ENCODE measurements at places on chromosomes 6 and 20.

- ATAC-seq: no peak
Observed at GRCh38 chr6:17476511-17476910, 83.1 kb downstream of the CAP2 start.

DNA sequence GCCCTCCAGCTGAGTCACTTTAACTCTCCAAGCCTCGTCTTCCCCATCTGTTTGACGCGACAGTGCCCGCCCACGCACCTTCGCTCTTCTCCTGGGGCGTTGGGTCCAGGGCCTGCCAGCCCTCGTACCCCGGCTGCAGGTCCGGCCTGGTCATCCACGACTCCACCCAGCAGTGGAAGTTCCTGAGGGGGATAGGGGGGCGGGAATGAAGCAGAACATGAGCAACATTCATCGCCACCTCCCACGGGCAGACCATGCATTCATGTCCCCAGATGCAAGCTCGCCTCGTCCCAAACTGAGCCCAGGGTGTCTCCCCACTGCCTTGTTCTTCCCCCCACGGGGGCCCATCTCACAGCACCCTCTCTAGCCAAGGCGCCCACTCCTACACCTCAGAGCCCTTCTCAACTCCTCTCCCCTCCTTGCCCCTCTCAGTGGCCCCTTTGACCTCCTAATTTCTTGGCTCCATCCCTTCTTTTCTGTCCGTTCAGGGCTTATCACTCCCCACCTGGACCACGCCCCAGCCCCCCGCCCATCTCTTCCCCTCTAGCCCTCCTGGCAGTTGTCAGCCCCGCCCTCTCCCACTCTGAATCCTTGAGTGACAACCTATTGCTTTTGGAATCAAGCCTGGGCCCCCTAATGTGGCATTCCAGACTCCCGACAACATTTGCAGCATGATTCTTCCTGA is 23.7 kb downstream of the TGM2 start:
- no peak for ATAC-seq

GRCh38 chr6:157952861-157953351 is 28.8 kb upstream of the SYNJ2 start:
- ATAC-seq: no peak

GRCh38 chr20:56781108-56781739 is 152.1 kb downstream of the TFAP2C start:
- ATAC-seq: no peak

DNA sequence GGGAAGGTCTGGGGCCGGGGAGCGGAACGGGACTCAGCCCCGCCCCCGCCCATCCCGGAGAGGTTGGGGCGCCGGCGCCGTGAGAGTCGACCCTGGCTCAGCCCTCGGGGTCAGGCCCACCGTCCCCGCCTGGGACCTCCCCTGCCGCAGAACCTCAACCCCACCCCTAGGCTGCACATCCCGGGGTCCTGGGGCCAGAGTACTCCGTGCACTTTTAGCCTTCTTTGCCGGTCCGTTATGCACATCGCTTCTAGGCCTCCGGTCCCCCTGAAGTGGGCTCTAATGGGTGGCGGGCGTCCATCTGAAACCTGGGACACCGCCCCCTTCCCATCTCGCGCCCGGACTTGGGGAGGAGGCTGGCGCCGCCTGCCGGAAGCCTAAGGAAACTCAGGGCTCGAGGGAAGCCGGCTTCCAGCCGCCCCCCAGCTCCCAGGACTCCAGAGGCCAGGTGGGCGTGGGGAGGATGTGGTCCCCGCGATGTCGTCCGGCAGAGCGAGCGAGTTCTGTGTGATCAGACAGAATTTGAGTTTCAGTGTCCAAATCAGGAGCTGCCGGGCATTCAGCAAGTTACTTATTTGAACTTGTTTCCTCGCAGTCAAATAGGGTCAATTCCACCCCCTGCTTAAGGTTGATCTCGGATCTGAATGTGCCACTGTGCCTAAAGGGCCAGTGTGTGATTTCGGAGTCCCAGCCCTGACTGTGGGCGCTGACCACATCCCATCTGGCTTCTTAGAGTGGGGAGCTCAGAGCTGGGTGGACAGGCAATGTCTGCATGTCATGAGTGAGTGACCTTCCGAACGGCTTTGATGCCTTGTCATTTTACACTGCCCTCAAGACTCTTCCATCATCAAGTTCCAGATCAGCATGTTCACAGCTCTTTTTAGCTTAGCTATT is 47.6 kb downstream of the CPXM1 start:
- ATAC-seq: no peak

- no peak for ATAC-seq
Observed at GRCh38 chr20:5745416-5746030, 4.7 kb upstream of the SHLD1 start.

GRCh38 chr6:107290491-107290890 is 168.9 kb downstream of the PDSS2 start:
- no peak for ATAC-seq

DNA sequence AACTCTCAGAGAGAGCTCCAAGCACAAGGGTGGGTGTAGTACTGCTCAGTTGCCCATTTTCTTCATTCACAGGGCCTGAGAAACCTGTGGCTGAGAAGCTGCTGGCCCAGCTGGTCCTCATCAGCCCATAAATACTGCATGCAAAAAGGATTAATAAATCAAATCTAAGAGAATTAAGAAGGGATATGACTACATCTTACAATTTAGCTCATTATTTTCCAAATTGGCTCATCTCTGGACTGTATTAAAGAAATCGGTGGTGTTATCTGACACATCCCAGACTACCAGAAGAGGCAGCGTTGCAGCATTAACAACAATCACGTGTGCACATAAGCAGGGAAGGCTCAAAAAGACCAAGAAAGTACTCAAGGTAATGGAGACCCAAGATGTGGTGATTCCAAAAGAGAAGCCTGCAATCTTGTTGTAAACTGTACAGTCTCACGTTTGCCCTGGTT is 90.7 kb downstream of the CD24 start:
- no peak for ATAC-seq

GRCh38 chr6:20117474-20117873 is 94.8 kb downstream of the MBOAT1 start:
- ATAC-seq: no peak

- ATAC-seq: no peak
Observed at GRCh38 chr20:31901615-31902014, 31.2 kb downstream of the TTLL9 start.

- ATAC-seq: no peak
Observed at GRCh38 chr6:28429781-28430180, 13.5 kb downstream of the ZSCAN23 start.

DNA sequence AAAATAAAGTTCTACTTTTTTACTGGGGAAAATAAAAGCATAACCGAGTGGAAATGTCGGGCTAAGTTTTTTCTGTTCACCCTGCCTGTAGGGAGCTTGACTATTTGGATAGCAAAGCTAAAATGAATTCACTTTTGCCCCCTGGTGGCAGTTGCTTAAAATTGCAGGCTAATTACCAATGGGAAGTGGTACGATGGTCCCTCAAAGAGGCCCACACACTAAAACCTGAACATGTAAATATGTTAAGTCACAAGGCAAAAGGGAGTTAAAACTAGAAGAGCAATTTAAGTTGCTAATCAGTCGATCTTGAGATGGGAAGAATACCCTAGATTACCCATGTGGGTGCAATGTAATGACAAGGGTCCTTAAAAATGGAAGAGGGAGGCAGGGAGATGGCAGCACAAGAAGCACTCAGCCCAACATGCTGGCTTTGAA is 916 bp upstream of the SUN5 start:
- ATAC-seq: no peak

DNA sequence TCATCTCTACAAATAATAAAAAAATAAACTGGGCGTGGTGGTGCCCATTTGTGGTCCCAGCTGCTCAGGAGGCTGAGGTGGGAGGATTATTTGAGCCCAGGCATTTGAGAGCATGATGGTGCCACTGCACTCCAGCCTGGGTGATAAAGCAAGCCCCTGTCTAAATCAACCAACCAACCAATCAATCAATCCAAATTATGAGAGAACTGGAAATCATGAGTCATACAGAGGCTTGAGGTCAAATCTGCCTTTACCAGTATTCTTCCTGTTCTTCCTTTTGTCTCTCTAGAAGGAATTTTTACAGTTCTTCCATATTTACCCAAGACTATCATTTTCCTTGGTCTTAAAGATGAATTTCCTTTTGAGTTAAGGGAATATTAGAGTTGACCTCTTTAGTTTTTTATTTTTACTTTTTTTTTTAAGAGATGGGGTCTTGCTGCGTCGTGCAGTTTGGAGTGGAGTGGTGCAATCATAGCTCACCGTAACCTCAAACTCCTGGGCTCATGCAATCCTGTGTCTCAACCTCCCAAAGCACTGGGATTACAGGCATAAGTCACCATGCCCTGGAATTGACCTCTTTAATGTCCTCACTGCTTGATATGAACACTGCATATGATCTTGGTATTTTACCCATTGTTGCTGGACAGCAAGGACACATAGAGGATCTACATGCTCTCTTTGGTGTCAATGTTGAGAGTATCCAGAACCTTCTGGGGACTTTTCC is 44.1 kb upstream of the TXNDC5 start:
- no peak for ATAC-seq

- ATAC-seq: no peak
Observed at GRCh38 chr6:106872049-106872448, 102.5 kb downstream of the CD24 start.

DNA sequence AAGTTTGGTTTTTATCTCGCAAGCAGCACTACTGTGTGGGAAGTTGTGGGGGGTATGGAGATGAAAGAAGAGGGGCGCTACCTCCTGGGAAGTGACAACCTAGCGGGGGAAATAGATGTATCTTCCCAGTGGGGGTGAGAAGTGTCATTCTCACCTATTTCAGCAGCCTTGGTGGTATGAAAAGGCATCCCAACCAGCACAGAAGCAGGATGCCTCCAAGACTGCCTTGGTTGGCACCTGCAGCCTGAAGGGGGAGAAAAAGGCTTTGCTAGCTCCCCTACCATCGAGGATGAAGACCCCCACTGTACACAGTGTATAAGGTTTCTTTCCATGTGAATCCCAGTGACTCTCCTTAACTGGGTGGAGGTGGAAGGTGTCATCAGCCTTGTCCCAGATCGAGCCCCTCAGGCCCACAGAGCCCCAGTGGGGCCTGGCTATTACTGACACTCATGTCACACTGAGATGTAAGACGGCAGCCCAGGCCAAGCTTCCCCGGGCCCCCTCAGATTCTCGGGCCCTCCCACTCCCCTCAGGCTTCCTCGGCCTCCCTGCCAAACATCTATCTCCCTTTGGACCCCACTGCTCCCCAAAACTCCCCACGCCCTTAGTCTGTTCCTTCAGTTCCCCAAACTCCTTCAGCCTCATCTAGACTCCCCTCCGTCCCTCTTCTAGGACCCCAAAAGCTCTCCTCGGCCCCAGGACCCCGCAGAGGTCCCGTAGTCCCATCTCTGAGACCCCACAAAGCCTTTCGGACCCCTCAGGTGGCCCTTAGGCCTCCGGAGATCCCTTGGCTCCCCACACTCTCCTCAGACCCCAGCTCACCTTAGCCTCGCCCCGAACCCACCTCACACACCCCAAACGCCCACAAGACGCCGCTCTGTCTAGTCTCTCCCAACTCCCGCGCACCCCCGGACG is 688 bp downstream of the COMMD7 start:
- no peak for ATAC-seq
